ENCODE measurements at places on chromosomes 4 and X.

- no peak for DNase-seq
Observed at GRCh38 chr4:5592272-5592671, 116.1 kb downstream of the EVC2 start.

DNA sequence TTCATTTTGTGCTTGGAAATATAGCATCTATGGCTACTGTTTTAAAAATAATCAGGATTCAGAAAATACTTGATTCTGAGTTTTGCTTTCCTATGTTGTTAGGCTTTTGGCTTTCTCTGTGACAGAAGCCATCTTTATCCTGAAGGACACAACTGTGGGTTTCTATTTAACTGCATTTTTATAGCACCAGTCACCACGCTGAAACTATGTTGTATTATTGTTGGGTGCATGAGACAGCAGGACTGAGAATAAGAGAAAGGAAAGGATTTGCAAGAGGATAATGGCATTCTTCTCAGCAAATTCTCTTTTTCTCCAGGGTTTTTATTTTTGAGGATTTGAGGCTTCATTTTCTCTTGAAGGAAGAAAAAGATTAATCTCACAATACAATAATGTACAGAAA lies 10.1 kb upstream of the NEUROG2 start:
- no peak for DNase-seq

GRCh38 chrX:24676403-24677024 lies 17.2 kb upstream of the POLA1 start:
- no peak for DNase-seq

DNA sequence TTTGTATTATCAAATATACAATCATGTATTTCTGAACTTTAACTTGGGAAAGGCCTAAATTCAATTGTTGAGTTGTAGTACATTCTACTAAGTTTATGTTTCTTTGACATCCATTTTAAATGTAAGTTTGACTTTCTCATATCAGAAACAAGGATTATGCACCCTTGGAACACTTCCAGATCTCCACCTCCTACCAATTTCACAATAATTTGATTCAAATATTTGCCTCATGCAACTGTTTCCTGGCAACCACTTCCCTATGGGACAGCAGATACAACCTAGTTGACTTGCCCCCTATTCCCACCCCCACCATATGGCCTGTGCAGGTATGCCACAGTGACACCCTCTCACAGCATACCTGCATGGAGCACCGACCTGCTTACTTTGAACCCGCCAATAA lies 506.4 kb upstream of the PABPC4L start:
- DNase-seq, result no peak

DNA sequence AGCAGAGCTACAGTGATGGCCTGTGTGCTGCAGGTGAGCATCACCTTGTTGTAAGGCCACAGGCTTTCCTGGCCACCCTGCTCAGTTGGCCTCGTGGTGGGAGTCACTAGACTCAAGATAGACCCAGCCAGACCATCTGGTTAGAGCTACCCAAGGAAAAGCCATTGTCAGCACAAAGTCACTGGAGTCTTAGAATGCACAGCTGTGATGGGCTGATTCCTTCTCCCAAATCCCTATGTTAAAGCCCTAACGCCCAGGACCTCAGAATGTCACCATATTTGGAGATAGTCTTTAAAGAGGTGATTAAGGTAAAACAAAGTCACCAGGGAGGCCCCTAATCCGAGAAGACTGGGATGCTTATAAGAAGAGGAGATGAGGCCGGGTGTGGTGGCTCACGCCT lies 173.4 kb downstream of the DHRSX start:
- no peak for DNase-seq

DNA sequence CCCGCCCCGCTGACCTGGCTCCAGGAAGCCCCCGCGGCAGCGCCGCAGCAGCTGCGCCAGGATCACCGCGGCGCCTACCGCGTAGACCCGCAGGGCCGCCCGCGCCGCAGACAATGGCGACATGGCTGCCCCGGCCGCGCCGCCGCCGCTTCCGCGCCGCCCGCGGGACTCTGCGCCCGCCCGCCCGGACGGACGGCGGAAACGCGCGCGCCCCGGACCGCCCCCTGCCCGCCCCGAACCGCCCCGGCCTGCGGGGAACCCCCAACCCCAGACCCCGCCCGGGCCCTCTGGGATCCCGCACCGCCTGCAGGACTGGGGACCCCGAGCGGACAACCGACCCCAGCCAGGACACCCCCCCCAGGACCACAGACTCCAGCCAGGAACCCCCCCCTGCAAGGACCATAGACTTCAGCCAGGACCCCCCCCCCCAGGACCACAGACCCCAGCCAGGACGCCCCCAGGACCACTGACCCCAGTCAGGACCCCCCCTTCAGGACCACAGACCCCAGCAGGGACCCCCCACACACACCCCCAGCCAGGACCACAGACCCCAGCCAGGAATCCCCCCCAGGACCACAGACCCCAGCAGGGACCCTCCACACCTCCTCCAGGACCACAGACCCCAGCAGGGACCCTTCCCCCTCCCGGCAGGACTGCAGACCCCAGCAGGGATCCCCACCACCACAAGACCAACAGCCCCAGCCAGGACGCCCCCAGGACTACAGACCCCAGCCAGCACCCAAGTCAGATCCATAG lies at the start of the genes DHRSX and ZBED1:
DHRSX (minus strand) TSS at position 174 of the 756 bp plus-strand sequence; CDS start at position 123, 51 bp downstream.
ZBED1 (minus strand) TSS at position 174 of the 756 bp plus-strand sequence. CDS start 10,257 bp downstream, outside the sequence.
- DNase-seq, result peak; percentile 10

- DNase-seq, result no peak
Observed at GRCh38 chr4:186666252-186666651, 57.4 kb downstream of the FAT1 start.

DNA sequence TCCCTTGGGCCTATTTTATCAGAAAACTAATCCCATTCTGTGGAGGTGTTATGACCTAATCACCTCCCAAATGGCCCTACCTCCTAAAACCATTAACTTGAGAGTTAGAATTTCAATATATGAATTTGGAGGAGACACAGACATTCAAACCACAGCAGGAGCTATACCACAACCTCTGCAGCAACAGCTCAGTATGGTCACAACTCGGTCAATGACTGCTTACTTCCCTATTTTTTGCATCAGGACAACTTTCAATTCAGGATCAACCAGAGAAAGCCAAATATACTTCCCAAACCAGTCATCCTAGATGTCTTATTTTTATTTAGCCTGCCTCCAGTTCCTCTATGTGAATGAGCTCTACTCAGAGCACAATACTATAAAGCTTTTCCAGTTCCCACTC lies 11.3 kb upstream of the SMARCA5 start:
- no peak for DNase-seq

DNA sequence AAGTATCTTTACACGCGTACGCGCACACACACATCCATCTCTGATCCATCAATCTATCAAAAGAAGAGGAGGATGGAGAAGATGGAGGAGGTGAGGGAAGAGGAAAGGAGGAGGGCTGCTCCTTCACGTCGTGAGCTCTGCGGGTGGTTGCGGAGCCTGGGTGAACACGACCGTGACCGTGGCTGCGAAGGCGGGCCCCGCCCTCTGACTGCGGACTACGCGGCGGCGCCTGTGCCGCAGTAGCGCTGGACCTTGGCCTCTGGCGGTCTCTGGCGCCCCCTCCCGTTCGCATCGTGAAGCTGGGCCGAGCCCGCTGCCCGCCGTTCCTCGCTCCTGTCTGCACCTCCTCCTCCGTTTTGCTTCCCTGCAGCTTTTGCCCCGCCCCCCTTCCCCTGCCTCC lies 37.7 kb upstream of the ARAF start:
- DNase-seq, result peak; percentile 80

DNA sequence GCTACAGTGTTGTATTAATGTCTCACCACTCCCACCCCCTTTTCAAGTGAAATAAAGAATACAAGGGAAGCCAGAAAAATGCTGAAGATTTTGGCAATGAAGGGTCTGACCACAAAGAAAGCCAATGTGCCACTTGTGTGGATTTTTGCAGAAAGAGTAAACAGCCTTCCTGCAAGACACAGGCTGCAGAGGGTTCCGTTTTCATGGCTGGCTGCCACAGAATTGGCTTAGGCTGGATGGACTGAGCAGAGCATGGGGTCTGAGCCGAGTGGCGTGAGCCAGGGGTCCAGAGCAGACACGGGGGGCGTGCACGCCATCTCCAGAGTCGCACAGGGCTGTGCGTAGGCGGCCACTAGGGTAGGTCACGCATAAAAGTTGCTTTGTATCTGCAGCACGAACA lies 69.2 kb downstream of the MTNR1A start:
- DNase-seq, result no peak

- no peak for DNase-seq
Observed at GRCh38 chrX:55056820-55057674, 17.8 kb upstream of the PAGE2B start.

- no peak for DNase-seq
Observed at GRCh38 chr4:38001927-38002326, 41.7 kb downstream of the PTTG2 start.

GRCh38 chrX:152640034-152640818 lies 2.5 kb downstream of the GABRQ start:
- no peak for DNase-seq

- no peak for DNase-seq
Observed at GRCh38 chr4:58477950-58478349, 1367.8 kb upstream of the IGFBP7 start.

GRCh38 chr4:3287271-3287971 lies 5.4 kb upstream of the RGS12 start:
- DNase-seq, result no peak

- no peak for DNase-seq
Observed at GRCh38 chr4:76892601-76893000, 5.3 kb downstream of the SOWAHB start.

GRCh38 chrX:54570332-54570731 lies 40.3 kb downstream of the GNL3L start:
- no peak for DNase-seq

DNA sequence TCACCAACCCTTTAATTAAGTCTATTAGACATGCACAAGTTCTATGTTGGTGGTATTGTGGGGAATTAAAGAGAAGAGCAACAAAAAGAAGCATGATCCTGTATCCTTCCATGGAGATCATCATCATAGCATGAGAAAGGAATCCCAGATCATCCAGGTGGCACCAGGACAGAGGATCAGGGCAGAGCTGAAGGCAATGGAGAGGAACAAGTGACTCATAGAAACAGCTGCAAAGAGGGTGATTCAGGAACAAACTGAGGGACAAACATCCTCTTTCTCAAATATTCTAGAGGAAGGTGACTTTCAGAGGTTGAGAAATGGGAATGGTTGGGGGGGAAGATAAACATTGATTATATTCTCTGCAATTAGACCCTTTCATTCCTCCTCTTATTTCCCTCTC lies 105.5 kb upstream of the OTUD4 start:
- no peak for DNase-seq

DNA sequence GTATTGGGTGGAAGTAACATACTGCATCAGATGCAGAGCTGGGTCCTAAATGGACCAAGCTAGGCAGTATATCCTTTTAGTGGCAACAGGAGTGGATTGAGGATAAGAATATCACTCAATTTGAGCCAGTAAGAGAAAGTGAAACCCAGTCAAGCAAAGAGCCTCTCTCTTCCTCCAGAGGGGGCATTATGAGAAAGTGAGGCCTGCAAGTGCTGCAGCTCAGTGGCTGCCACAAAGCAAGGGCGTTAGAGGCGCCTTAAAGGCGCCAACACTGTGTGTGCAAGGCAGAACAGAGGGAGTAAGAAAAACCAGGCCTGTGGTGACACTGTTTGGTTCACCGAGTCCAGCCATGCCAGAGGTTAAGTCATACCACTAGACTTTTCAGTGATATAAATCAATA lies 17.5 kb downstream of the STX18 start:
- no peak for DNase-seq

- no peak for DNase-seq
Observed at GRCh38 chr4:138510053-138510452, 267.9 kb upstream of the SLC7A11 start.

DNA sequence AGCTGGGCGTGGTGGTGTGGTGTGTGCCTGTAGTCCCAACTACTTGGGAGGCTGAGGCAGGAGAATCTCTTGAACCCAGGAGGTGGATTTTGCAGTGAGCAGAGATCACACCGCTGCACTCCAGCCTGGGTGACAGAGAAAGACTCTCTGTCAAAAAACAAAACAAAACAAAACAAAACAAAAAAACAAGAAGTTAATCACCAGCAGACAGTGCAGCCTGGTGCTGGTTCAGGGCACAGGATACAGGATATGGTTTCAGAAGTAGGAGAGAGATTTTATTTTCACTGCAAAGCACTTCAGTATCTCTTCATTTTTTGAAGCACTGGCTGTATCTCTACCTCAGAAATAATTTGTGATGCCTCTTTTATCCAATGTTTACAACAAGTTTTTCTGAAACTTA lies 1222.9 kb upstream of the PRKX start:
- no peak for DNase-seq

DNA sequence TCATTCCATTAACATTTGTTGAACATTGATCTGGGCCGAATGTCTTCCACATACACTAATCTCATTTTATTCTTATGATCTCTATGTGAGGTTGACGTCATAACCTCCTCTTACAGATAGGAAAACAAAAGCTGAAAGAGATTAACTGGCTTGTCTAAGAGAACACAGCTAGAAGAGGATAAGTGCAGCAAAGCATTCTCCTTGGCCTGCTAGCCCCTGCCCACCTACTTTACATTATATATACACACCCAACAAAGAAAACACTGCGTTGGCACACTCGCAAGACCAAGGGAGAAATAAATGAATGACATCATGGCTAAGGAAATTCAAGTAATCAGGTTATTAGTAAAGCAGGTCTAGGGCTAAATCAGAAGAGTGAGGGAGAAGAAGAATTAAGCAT lies 138.4 kb downstream of the PARM1 start:
- no peak for DNase-seq

- DNase-seq, result no peak
Observed at GRCh38 chrX:41912923-41913322, 10.4 kb downstream of the CASK start.

DNA sequence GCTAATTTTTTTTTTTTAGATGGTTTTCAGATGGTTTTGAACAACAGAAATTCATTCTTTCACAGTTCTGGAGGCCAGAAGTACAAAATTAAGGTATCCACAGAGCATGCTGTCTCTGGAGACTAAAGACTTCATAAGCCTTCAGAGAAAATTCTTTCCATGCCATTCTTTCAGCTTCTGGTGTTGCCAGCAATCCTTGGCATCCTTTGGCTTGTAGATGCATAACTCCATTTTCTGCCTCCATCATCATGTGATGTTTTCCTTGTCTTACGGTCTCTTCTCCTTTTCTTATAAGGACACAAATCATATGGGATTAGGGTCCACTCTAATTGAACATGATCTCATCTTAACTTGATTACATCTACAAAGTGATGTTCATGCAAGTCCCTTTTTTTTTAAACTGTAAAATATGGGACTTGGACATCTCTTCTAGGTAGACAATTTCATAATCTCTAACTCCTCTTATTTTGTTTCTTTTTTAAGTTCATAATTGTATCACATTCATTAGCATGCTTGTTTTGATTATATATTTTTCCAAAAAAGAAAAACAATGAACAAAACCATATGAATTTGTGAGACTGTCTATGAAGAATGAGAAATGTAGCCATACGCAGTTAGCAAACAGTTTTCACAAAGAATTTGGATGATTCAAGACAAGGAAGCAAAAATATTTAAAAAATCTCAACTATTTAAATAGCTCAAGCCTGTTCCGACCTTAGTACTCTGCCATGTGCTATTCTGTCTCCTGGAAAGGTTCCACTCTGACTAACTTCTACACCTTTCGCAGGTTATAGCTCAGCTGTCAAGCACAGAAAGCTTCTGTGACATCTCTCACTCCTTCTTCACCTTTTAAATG lies 53.1 kb upstream of the GIMD1 start:
- DNase-seq, result no peak

- no peak for DNase-seq
Observed at GRCh38 chr4:26406346-26406975, 83.8 kb downstream of the CCKAR start.

Data from stimulated activated CD4-positive, alpha-beta T cell treated with anti-CD3 and anti-CD28 coated beads, Interleukin-1b, Interleukin-23, amount 100 ng/mL, for 4 hours (primary cell).